ENCODE measurements at places on chromosomes 13 and 19. TPM values are rescaled to one million over a fixed set of nuclear protein-coding genes. Genes with fewer than 3 reads are reported as not detected.
A peak's percentile ranks its signal among the peaks of the same experiment; 100 is the strongest.

Gene ADGRE1
- total RNA-seq = not detected

DNA sequence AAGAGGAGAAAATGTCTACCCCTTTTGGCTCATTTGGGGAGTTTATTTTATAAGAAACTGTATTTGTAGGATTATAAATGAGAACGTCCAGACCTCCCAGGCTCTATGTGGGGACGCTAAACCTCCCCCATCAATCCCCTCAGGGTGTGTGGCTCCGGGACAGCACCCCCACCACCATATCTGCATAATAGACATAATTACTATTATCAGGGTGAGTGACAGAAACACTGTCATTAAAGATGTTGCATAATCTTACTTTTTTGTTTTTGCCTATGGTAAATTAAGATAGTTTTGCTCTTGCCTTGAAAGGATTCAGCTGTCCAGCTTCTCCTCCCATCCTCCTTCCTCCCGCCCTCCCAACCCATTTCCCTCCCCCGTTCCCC is 93.3 kb downstream of the NUFIP1 start:
- no peak for DNase-seq

- peak; percentile 54 for DNase-seq
These were observed 22.9 kb downstream of the TLE2 start for GRCh38 chr19:3006075-3006767.

DNA sequence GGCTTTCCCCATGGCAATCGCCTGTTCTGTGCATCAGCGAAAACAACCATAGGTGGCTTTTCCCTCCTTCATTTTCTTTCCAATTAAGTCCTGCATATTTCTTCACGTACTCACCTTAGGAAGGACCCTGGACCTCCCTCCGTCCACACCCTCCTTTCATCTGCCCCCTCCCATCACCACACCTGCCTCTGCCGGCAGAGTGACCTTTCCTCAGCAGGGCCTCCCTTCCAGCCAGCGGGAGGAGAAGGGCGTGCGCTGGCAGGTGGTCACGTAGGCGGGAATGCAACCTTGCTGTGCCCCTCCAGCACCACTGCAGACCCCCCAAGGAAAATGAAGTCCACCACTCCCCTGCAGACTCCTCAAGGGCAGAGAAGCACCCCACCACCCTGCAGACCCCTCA is 61.1 kb downstream of the GSX1 start:
- DNase-seq = no peak

Gene EPSTI1
- 25.9 TPM for total RNA-seq

DNA sequence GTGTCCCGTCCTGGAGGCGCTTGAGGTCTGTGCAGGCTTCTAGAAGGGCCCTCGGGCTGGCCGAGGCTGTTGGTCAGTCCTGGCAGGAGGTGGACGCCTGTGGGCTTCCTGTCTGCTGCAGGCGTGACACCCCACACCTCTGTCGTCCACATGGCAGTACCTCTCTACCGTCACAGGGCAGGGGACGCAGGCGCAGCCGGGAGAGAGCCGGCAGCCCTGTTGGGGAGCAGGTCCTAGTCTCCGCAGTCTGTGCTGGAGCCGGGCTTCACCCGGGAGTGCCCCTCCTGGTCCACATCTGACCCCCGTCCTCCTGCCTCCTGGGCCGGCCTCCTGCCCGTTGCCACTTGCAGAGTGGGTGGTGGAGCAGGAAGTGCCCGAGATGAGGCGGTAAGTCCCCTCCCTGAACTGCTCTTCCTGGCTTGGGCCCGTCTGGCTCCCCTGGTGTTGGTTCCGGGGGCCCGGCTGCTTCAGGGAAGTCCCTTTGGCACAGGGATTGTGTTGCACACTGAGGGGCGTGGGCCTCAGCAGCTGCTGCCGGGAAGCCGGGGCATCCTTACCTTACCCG is 106.0 kb downstream of the KDM4B start:
- no peak for DNase-seq

Gene FLT1
- under 0.01 TPM for total RNA-seq

Gene TYROBP
- total RNA-seq = not detected

GRCh38 chr13:110246530-110246929 is 60.4 kb downstream of the COL4A1 start:
- no peak for DNase-seq

Gene KIR2DL3
- not detected for total RNA-seq
